A549 treated with CORT108297 at 1 μM for 4 hours (cell line): ENCODE measurements at places on chromosomes 16 and 17. TPM values are rescaled to one million over a fixed set of nuclear protein-coding genes. Genes with fewer than 3 reads are reported as not detected.

The CLEC3A gene
- not detected in 5 replicates for total RNA-seq

The SECTM1 gene
- 1.1 to 2.6 TPM (median 2.0 TPM) in 5 replicates for total RNA-seq

The CRYBA1 gene
- total RNA-seq: not detected in 5 replicates

The SPATA32 gene
- total RNA-seq: 0.14 to 0.22 TPM (median 0.18 TPM) in 5 replicates

The CBLN1 gene
- total RNA-seq: 0.05 to 0.40 TPM (median 0.09 TPM) in 5 replicates

The TBC1D3H gene
- total RNA-seq: not detected in 5 replicates

The MYO1C gene
- total RNA-seq: 116 to 143 TPM (median 139 TPM) in 5 replicates

The HOXB4 gene
- 0.03 to 0.20 TPM (median 0.13 TPM) in 5 replicates for total RNA-seq

The ADAD2 gene
- total RNA-seq: 0.05 to 0.08 TPM (median 0.07 TPM) in 3 of 5 replicates, not detected in the others

The TGFB1I1 gene
- total RNA-seq: 35.9 to 63.4 TPM (median 47.8 TPM) in 5 replicates
